ENCODE measurements at places on chromosomes 5 and 9. TPM values are rescaled to one million over a fixed set of nuclear protein-coding genes. Genes with fewer than 3 reads are reported as not detected.

GRCh38 chr9:76529653-76530052, 70.7 kb downstream of the GCNT1 start:
- DNase-seq = no peak

- no peak for DNase-seq
Measured at GRCh38 chr5:179794171-179794570, 385 bp downstream of the LTC4S start.

- DNase-seq = no peak
Measured at GRCh38 chr5:124303366-124303765, 443.1 kb downstream of the ZNF608 start.

DNA sequence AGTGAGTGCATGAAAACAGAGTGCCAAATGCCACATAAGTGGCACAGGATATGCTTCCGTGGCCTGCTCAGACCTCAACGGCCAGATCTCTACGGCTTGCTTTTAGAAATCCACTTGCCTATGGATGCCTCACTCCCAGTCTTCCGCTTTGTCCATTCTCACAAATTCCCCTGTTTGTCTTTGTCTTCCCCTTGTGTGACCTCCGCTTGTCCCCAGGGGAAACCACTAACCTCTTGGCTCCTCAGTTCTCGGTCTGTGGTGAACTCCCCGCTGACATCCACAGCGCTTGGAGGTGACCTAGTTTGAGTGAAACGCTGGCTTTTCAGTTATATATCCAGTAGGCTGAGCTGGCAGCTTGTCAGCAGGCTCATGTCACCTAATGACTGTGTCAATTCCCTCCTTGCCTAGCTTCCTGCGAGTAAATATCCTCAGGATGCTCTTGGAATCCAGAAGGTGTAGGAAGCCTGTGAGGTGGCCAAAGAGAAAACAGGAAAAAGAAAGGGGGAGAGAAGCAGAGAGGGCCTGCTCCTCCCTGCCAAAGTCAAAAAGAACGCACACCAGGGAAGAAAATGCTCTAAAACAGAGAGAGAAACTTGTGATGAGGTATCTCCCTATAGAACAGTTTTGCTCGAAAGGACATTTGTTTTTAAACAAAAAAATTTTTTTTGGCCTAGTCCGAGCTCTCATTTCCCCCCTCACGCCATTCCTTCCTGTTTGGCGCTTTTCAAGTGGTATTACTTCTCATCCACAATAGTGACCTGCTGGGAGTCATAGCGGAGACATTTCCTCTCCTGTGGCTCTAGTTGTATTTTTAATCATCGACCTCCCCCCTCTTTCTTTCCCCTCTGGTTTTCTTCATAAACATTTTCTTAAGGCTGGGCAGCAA, 101.6 kb upstream of the SPRY4 start:
- DNase-seq = peak; percentile 61

DNA sequence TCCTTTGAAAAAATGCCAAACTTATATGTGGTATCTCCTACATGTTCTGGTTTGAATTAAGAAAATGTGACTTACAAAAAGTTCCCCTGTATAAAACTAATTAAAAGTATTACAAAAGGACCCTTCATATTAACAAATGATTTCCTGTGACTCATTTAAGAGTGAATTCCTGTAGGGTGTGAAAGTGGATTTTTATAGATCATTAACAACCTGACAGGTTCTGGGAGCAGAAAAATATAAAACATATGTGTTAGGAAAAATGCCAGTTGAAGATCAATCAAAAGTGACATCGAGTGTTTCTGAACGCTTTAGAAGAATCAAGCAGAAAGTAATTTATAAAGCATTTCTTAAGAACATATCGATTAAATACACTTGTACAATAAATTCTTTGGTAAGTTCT, 35.5 kb downstream of the CAMK4 start:
- DNase-seq = no peak

DNA sequence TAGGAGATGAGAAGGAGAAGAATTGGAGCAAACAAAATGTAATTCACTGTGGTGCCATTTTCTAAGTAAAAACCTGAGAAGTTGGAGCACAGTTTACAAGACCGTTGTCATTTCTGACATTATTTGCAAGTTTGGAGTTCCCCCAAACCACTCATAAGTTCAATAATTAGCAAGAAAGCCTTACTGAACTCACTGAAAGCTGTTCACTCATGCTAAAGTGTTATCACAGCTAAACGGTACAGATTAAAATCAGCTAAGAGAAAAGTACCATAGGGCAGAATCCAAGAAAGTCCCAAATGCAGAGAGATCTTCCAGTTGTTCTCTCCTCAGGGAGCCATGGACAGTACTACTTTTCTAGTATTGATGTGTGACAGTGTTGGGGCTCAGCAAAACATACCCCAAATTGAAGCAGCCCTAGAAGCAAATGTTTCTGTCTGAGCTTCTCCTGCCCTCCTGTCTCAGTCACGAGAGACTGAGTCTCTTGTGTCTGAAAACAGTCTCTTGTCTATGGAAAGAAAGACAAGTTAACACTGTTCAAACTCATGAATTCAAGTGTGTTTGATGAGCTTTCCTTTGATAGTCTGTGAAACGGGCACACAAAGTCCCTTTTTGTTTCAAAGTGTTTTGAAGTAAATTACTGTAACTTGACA, 221.2 kb downstream of the GABRG2 start:
- DNase-seq = no peak

- no peak for DNase-seq
Measured at GRCh38 chr5:83026930-83027687, 50.1 kb downstream of the TMEM167A start.

DNA sequence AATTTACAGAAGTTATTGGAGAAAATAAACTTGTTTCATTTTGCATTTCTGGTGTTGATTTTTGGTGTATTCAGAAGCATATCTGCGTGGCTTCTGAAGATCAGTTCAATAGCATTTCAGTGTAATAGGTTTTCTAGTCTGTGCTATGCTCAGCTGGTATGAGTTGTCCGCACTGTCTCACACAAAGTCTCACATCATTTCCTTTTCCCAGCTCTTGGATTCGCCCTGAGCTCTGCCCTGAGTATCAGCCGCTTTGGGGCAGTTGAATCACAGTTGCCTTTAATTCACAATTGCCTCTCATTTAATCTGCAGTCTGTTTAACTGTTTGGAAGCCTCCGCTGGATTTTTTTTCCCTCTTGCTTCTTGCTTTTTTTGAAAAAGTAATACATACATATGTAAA, 6.4 kb upstream of the TTC23L start:
- no peak for DNase-seq

DNA sequence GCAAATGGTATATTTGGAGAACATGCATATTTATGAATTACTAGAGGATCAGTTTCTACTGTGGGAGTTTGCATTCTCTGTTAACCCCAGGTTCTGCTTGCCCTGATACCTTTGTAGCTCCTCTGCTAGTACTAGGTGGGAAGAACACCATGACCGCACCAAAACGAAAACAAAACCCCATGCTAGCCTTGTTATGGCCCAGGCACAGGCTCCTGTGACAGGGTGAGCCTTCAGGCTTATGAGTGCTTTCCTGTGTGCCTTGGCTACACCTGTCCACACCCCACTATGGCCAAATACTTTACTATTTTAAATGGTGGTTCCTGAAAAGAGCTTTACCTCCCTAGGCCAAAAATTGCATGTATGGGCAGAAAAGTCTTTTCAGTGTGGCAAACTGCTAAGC, 94.8 kb downstream of the PPIC start:
- DNase-seq = no peak

DNA sequence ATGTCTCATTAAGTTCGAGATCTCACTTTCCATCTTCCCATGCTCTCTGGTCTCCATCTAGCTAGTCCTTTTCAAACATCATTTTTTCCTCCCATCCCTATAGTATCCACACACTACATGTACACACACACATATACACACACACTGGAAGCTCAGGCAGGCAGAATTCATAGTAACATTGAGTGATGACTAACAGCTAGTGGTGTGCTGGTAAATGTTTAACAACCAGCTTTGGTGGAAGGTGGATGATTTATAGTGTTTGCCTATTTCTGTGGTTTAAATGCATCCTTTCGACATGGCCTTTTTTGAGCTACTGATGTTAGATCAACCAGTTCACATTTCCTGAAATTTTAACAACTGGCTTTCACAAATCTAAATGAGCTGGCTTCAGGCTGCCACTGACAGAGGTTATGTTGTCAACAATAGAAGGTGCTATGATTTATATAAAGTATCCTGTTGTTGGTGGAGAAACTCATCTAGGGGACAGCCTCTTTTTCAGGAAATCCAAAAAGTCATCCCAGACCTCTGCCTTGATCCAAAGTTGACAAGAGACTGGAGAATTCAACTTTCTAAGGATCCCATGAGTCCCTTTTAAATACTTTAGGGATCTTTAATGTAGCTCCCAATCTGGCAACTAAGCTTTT, 117.8 kb downstream of the CCDC192 start:
- DNase-seq = peak; percentile 58

- DNase-seq = peak; percentile 52
Measured at GRCh38 chr9:116389541-116390302, 236.1 kb downstream of the PAPPA start.

GRCh38 chr9:76370396-76371023, 23.7 kb downstream of the RFK start:
- DNase-seq = no peak

GRCh38 chr9:113427629-113428028, 17.1 kb downstream of the C9orf43 start:
- no peak for DNase-seq

The ZBTB43 gene
- 11.1 TPM for total RNA-seq

GRCh38 chr9:85377731-85378289, 363.9 kb downstream of the AGTPBP1 start:
- peak; percentile 76 for DNase-seq

DNA sequence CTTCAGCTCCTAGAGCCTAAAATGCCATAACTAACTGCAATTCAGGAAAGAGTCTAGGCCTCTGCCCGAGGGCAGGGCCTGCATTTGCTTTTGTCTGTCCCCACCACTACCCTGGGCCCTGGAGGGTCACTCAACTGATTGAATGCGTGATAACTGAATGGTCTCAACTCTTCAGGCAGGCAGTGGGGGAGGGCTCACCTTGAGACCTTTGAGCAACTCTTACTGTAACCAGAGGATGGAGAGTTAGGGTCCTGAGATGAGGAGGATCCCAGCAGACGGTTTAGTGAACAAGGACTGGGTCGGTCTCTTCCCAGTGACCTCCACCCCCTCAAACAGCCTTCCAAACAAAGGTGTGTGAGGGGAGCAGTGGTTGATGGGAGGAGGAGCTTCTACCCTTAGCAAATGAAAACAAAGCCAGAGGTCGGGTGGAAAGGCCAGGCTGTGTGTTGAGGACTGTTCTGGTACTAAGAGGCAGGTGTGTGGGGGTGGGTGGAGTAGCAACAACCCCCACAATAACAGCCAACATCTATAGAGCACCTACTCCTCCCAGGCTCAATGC, 59.4 kb downstream of the CXXC5 start:
- DNase-seq = no peak

DNA sequence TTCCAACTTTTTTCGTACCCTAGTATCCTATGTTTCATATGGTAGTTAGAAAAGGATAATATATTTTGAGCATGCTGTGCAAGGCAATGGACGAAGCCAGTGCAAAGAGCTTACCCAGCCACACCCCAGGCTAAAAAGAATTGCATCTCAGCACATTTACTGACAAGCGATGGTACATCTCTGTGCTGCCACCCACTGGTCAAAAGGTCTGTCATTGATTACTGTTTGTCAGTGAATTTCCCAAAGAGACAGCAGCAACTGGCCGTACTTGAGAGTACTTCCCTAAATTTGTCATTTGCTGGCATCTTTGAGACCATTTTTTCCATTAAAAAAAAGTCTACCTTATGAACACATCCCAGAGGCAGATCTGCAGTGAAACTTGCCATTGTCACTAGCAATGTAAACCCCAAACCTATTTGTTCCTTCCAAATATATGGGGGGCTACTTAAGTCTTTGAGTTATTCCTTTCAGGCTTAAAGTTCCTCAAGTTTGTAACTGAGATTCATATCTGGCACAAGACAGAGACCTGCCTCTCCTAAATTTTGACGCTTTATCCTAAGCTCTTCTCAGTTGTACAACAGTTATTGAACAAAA, 184.3 kb downstream of the CTNND2 start:
- DNase-seq = peak; percentile 61

The PCDHB4 gene
- total RNA-seq = not detected

DNA sequence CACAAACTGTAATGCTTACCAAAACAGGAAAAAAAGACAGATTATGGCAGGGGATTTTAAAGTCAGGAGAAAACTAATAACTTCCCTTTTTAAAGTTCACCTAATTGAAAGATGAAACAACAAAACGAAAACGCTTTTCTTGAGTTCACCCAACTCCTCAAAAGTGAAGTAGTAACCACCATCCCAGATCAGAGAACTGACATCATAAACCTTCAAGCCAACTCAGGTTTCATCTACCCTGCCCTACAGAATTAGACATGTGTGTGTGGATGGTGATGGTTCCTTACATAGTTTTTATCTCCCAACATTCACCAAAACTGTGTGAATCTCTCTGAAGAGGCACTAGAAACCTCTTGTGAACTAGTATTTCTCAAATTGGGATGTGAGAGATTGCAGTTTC, 195.2 kb upstream of the PTGER4 start:
- DNase-seq = no peak

The SLC36A3 gene
- total RNA-seq = not detected

The OR1J2 gene
- 0.17 TPM for total RNA-seq

- no peak for DNase-seq
Measured at GRCh38 chr9:91118704-91119025, 243.1 kb downstream of the AUH start.

GRCh38 chr5:140293091-140293848, 9.6 kb downstream of the PFDN1 start:
- no peak for DNase-seq

The GNA14 gene
- not detected for total RNA-seq

The MOB3B gene
- 3.0 TPM for total RNA-seq

The KLHL3 gene
- 0.47 TPM for total RNA-seq

- no peak for DNase-seq
Measured at GRCh38 chr5:11027660-11028059, 266.6 kb upstream of the DAP start.

The SOX30 gene
- total RNA-seq = not detected

The ORM2 gene
- total RNA-seq = not detected

- no peak for DNase-seq
Measured at GRCh38 chr9:99850736-99851499, 29.2 kb downstream of the NR4A3 start.
